ENCODE measurements at places on chromosomes 7 and 10.

GRCh38 chr7:27581119-27581518, 81.6 kb downstream of the HIBADH start:
- DNase-seq, result no peak

DNA sequence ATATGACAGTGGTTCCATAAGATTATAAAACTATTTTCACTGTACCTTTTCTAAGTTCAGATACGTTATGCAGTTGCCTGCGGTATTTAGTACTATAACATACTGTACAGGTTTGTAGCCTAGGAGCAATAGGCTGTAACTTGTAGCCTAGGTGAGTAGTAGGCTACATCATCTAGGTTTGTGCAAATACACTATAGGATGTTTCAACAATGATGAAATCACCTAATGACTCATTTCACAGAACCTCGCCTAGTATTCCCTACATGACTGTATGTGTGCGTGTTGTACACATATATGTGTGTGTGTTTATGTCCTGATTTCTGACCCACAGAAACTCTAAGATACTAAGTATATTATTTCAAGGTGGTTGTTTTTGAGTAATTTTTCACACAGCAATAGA, 139.0 kb downstream of the HERPUD2 start:
- DNase-seq, result no peak

- DNase-seq, result no peak
Observed at GRCh38 chr10:46787321-46787615, 124.0 kb upstream of the PTPN20 start.

- no peak for DNase-seq
Observed at GRCh38 chr7:149181450-149181790, 13.9 kb upstream of the ZNF282 start.
